ENCODE measurements at places on chromosomes 7 and 10.

DNA sequence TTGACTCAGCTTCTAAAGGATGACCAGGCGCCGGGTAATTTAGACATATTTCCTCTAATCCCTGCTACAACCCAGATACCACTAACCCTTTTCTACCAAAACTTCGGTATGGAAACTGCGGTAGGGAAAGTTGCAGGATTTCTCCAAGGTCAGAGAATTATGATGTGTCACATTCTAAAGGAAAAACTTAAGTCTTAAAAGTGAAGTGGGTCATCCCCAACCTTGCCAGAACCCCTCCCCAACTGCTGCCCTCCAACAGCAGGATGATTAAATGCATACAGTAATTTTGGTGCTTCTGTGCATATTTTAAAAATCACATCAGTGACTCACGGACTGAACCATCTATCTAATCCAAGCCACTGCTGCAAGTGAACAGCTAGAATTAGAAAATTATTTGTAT is 52.7 kb downstream of the GRB10 start:
- DNase-seq, result no peak

DNA sequence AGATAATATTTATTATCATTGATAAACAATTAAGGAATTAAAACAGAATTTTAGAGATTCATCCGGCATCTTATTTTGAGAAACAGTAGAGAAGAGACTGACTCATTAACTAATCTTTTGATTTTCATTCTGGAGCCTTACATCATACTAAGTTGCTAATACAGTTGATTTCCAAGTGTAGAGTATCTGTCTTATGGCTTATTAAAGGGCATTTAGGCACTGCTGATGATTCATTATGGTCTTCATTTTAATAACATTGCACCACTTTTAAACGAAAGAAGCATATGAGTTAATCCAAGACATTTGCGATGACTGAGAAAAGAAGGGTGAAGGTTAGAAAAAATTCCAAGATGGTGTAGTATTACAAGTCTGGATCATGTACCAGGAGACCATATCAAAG is 186.0 kb upstream of the CACNA2D1 start:
- DNase-seq, result no peak

GRCh38 chr10:119279441-119279840 is 72.1 kb downstream of the GRK5 start:
- no peak for DNase-seq

DNA sequence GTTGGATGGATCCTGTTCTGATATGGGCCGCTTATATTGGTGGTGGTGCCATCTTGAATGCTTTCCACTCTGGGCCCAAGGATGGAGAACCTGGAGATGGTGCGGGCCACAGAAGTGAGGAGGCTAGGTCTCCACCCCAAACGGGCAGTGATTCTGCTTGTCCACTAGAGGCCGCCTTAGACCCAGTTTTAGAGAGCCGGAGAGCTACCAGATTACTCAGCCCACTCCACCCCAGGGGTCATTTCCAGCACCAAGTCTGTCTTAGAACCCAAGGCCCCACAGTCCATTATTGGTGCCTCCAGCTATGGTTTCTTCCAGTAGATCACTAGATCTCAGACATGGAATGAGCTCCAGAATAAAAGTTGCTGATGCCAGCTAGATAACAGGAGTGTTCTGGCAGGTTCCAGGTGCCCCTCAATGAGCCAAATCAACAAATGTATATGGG is 11.8 kb upstream of the CAMK2G start:
- DNase-seq, result peak; percentile 60

DNA sequence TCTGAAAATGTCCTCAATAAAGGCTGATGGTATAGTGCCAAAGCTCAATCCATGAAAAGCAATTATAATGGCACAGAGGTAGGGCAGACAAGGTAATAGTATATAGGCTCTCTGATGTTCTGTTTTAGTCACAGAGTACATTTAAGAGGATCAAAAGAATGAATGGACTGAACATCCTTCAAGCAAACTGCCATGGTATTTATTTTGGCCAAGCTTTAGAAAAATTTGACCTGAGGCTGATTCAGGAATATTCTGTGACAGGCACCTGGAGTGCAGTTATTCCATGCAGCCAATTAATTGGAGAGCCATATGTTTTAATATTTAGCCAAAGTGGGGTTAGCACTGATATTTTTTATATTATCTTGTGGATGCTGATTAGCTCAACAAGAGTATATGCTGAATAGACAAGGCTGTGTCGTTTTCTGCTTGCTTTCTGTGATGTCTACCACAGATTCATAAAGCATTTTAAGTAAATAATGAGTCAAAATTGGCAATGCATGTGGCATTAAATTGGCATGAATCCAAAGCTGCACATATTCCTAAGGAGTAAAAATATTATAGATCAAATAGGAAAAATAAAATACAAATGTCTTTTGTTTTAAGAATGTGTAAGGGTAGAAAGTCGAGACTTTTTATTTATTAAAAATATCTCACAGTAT is 177.4 kb downstream of the PCLO start:
- peak; percentile 3 for DNase-seq

Measured in NCI-H345 (cell line).